ENCODE measurements at places on chromosomes 5 and 9.

DNA sequence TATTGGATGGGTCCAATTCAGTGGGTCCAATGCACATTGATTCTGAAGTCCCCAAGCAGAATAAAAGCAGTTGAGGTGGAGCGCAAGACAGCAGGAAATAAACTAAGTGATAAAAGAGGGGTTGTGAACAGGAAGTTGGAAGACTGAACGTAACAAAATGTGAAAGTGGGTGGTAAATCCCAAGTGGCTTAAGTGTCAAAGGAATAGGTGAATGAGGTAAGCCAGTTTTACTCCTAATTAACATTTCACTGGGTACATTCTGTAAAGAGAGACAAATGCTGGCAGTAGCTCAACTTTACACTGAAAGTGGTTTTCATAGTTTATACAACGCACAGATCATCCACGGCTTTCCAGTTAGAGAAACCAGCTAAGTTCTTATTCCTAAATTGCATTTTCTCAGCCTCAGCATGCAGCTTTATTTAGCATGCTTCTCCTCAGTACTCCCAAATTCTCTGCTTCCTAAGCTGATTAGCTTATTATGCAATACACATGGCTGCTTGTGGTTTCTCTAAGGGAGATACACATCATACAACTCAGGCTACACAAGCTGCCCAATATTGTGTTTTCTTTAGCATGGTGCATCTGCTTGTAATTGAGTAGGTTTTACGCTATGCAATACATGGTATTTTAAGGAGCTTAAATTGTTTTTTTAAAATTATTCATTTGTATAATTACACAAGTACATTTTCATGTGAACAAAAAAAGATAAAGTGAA lies 34.2 kb upstream of the HSD17B4 start:
- H3K27ac ChIP-seq = no peak overlapping the region
- no peaks in the 10 kb centered on the region for H3K36me3 ChIP-seq
- H3K4me3 ChIP-seq = no peak overlapping the region
- no peaks in the 10 kb centered on the region for H3K4me1 ChIP-seq
- no peaks in the 10 kb centered on the region for H3K27me3 ChIP-seq

- DNase-seq = no peak
- H3K27me3 ChIP-seq = no peaks in the 10 kb centered on the region
- H3K27ac ChIP-seq = peak overlapping the region; percentile 61
- no peak overlapping the region for H3K4me3 ChIP-seq
Measured at GRCh38 chr5:63128018-63128417, 549.4 kb downstream of the LRRC70 start.

- no peak for DNase-seq
- H3K27ac ChIP-seq = no peak overlapping the region
- H3K27me3 ChIP-seq = 0 out of 2 replicates have a peak, but pooled peaks cover 6% of the 10 kb centered on the region
- H3K36me3 ChIP-seq = no peaks in the 10 kb centered on the region
- no peak overlapping the region for H3K4me3 ChIP-seq
Measured at GRCh38 chr5:127231118-127231517, 59.5 kb upstream of the MEGF10 start.

GRCh38 chr9:70108181-70108580 lies 64.5 kb downstream of the MAMDC2 start:
- H3K27me3 ChIP-seq = no peaks in the 10 kb centered on the region
- no peaks in the 10 kb centered on the region for H3K36me3 ChIP-seq
- DNase-seq = no peak
- no peak overlapping the region for H3K27ac ChIP-seq
- no peak overlapping the region for H3K4me3 ChIP-seq

Measured in SJSA1 (cell line).